ENCODE measurements at places on chromosomes 6 and 20.

- DNase-seq: no peak
Measured at GRCh38 chr6:123668965-123669591, 32.3 kb upstream of the TRDN start.

- peak; percentile 90 for DNase-seq
Measured at GRCh38 chr6:5132731-5133130, 47.6 kb downstream of the PPP1R3G start.

- DNase-seq: peak; percentile 38
Measured at GRCh38 chr6:5030596-5031136, 26.8 kb upstream of the RPP40 start.

- no peak for DNase-seq
Measured at GRCh38 chr6:92479831-92480230, 939.5 kb downstream of the EPHA7 start.

DNA sequence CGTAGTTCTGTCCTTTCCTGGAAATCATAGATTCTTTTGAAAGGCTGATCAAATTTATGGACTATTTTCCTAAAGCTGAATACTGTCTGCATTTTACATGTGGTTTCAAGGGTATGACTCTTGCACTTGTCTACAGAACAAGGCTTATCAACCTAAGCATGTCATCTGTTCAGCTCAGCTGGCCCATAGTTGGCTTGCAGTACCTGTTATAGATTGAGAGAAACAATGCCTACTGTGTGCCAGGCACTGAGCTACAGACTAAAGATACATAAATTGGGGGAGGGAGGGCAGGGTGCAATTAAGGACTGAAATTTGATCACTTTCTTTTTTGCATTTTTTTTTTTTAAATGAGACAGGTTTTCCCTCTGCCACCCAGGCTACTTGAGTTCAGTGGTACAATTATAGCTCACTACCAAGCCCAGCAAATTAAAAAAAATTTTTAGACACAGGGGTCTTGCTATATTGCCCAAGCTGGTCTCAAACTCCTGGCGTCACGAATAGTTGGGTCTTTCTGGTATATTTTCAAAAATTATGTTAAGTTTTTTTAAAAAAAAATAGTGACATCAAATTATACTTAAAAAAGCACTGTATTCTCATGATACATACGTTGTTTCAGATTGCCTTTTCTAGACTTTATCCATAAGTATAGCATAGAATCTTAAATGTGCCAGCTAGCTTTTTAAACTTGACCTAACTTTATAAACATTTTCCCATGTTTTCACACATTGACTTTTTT lies 52.2 kb downstream of the RREB1 start:
- no peak for DNase-seq

DNA sequence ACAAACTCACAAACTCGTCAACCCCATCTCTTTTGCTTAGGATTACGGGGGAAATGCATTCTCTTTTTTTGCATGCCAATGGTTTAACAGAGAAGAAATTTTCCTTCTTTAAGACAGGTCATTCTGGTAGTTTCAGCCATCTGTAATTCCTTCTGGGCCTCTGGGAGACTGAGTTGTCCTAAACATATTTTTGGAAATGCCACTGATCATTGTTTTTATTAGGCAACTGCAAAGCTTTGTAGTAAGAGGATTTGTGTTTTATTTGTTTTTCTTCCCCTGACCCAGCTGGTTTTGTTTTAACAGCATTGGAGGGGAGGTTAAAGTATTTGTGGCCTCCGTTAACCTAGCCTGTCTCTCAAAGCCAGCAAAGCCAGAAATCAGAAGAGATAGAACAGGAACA lies 73.1 kb upstream of the ISM1 start:
- no peak for DNase-seq

GRCh38 chr20:18971574-18971973 lies 158.0 kb downstream of the SCP2D1 start:
- DNase-seq: no peak

- no peak for DNase-seq
Measured at GRCh38 chr6:90120327-90120726, 176.3 kb downstream of the BACH2 start.

DNA sequence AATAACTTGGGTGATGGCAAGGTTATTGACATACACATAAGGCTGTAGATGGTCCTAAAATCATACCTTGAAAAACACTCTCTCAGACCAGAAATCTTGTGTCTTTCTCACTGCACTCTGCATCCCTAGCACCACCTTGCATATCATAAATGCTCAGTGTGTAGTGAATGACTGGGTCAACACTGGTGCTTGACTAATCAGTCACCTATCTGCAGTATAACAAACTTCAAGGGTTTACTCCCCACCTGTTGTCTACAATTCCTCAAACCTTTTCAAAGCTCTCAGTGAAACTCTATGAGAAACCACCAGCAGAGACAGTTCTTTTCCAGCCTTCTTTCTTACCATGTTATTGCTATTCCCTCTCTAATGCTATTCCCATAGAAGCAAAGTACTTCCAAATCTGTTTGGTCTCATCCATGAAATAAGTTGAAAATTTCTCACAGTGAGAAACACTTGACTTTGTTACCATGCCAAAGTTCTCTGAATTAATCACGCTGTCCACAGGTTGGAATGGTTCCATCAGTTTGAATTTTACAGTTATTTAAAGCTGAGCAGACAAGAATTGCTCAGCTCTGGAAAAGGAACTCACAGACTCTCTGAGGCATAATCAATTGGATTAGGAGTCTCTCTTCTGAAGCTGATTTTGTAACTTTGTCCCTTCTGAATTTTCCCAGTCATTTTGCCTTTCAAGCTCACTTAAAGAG lies 104.8 kb upstream of the EYA4 start:
- no peak for DNase-seq

GRCh38 chr6:23828861-23829260 lies 297.2 kb upstream of the NRSN1 start:
- DNase-seq: no peak

GRCh38 chr6:17448165-17448564 lies 54.8 kb downstream of the CAP2 start:
- DNase-seq: no peak

GRCh38 chr20:9616455-9616805 lies 102.0 kb downstream of the LAMP5 start:
- no peak for DNase-seq

DNA sequence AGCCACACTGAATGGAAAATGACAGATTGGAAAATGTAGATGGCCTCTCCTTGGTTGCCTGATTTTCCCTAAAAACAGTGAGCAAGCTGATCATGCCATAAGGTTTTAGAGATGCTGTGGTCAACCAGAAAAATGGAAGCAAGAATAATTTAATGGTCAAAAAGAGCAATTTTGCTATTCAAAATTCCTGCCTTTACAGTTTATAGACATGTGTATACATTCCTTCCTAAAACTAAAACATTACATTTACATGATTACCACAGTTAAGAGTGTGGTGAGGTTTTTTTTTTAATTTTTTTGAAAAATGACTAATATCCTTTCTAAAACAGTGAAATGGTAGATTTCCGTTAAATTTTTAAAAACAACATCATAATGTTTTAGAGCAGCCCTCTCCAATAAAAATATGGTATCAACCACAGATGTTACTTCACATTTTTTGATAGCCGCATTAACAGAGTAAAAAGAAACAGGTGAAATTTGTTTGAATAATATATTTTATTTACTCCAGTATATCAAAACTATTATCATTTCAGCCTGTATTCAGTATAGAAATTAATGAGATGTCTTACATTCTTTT lies 407.0 kb upstream of the SOX4 start:
- no peak for DNase-seq

All from left lung (tissue), 14 donors.